HT-29 (cell line): ENCODE measurements at places on chromosomes 16 and 17.
A peak's percentile ranks its signal among the peaks of the same experiment; 100 is the strongest.

DNA sequence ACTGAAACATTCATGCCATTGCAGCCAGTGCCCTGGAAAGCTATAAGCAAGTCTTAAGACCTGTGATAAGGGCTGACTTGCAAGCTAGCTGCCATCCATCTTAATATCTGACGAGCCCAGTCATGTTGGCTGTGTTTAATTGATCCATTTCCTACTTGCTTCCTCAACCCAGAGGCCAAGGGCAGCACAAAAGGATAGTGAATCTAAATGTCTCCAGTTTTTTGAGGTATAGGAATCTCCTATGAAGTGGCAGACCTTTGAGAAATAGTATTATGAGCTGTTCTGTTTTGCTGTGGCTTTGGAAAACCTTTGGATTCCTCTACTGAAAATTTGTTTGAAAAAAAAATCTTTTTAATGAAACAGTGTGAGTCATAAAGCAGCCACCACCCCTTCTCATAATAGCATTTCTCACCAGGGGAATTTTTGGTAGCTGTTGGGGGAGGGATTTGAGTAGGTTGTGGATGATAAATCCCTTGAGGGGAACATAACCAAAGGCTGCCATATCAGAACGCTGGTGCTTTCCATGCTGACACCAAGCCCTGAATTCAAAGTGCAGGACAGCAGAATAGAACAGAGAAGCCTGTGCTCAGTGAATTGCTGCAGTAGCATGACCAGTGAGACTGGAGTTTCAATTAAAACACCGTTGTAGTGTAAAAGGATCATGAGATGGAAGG is 12.9 kb downstream of the ZNRF1 start:
- DNase-seq = no peak

- DNase-seq = peak; percentile 79
Measured at GRCh38 chr17:76408037-76408849, 23.8 kb downstream of the SPHK1 start.

- no peak for DNase-seq
Measured at GRCh38 chr17:8683355-8683754, 52.8 kb upstream of the MYH10 start.

DNA sequence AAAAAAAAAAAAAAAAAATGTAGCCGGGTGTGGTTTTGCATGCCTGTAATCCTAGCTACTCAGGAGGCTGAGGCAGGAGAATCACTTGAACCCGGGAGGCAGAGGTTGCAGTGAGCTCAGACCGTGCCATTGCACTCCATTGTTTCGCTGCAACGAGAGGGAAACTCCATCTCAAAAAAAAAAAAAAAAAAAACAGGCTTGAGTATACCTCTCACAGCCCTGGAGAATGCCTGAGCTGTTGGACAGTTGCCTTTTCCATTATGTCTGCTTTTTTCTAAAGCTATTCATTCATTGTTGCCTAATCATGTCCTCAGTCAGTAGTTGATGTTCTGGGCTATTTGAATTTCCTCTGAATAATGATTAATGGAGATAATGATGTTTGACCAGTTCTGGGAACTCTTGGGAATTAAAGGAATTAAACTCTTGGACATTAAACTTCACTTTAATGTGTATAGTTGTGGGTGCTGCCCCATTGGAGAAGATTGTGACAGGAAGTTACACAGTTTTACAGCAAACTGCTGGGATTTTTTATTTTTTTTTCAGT is 11.8 kb downstream of the HMOX2 start:
- DNase-seq = no peak

DNA sequence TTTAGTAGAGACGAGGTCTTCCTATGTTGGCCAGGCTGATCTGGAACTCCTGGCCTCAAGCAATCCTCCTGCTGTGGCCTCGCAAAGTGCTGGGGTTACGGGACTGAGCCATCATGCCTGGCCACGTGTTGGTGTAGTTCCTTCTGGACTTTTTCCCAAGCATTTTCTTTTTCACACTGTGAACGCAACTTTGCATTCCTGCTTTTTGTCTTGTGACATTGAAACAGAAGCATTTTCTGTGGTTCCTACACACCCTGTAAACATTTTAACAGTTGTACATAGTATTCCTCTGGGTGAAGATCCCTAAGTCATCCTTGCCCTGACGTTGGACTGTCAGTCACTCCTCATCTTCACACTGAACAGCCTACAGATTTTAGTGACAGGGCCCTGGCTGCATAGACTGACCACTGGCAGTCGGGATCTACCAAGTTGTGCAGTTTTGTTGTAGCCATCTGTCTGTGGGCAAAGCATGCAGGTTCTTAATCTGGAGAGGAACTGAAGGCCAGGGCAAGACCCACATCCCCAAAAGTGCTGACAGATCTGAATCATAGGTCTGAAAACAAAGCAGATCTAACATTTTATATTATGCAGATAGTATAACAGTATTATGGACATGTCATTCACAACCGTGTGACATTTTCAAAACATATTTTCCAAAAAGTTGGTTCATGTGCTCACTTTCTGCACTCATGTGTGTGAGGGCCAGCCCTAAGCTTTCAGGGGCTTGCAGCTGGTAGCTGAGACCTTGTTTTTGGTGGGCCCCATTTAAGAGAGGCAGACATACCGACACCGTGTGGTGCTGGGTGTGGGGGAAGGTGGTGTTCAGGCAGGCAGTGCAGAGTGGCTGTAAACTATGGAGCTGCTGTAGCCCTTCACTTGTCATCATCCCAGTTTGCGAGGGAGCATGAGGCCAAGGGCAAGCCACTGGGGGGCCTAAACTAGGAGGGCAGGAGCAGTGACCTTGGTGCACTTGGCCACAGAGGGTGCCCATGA is 59.9 kb downstream of the EPN2 start:
- no peak for DNase-seq

- no peak for DNase-seq
Measured at GRCh38 chr17:68596411-68596945, 4.7 kb downstream of the FAM20A start.

GRCh38 chr17:34667656-34668055 is 88.3 kb downstream of the TMEM132E start:
- DNase-seq = no peak

- no peak for DNase-seq
Measured at GRCh38 chr17:78376161-78376560, 2.3 kb upstream of the PGS1 start.

DNA sequence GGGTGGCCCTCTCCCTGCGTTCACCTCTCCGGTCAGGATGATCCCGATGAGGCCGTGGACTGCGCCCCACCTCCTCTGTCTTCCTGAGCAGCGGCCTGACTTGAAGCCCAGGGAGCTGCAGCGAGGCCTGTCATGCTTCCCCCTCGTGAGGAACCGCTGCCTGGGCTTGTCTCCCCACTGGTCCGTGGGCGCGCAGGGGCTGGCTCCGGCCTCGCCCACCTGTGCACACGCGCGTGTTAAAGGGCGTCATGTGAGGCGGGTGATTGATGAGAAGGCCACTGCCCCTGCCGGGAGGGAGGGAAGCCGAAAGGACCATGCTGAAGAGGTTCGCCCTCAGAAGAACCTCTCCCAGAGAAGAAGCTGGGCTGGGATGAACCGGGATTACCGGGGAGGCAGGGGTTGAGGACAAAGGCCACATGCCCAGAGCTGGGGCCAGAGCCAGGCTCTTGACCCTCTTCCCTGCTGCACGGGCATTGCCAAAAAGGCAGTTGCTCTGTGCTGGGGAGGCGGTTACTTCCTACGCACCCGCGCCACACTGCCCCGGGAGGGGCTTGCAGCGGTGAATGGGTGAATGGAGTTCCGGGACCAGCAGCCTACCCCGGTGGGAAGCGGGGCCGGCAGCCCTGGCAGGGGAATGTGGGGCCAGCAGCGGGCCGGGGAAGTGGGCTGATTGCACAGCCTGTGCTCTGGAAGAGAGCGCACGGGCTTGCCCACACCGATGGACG is 85.9 kb upstream of the GSE1 start:
- no peak for DNase-seq

- no peak for DNase-seq
Measured at GRCh38 chr16:83453977-83454376, 353.8 kb upstream of the HSBP1 start.

DNA sequence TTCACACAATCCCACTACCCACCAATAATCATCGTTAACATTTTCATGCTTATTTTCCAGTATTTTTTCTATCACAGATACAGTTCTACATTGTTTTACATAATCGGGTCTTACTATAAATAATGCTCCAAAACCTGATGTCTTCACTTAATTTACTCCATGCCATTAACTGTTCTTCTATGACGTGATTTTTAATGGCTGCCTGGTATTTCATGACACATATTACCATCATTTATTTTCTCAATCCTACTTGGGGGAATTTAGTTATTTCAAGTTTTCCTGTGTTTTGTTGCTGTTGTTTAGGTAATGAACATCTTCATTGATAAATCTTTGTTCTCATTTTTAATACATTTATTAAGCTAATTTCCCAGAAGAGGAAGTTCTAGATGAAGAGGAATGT is 14.7 kb downstream of the LPO start:
- no peak for DNase-seq

DNA sequence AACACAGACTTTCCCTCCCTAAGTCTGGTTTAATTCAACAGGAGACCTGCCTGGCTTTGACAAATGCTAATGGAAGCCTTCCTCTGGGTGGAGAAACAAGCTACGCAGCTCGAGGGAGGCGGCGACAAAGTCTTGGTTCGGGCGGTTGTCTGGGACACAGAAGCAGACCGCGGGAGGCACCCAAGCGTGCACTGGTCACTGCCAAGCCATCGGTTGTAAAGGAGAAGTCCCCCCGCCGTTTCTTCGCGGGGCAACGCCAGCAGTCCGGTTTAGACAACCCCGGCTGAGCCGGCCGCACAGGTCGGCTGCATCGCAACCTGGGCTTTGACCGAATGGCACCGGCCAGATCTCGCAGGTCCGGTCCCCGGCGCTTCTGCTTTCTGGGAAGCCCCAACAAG is 586 bp downstream of the GLYR1 start:
- DNase-seq = peak; percentile 77

GRCh38 chr16:56057151-56057550 is 134.1 kb upstream of the GNAO1 start:
- no peak for DNase-seq

GRCh38 chr17:76542566-76542971 is 2.7 kb downstream of the PRCD start:
- no peak for DNase-seq

DNA sequence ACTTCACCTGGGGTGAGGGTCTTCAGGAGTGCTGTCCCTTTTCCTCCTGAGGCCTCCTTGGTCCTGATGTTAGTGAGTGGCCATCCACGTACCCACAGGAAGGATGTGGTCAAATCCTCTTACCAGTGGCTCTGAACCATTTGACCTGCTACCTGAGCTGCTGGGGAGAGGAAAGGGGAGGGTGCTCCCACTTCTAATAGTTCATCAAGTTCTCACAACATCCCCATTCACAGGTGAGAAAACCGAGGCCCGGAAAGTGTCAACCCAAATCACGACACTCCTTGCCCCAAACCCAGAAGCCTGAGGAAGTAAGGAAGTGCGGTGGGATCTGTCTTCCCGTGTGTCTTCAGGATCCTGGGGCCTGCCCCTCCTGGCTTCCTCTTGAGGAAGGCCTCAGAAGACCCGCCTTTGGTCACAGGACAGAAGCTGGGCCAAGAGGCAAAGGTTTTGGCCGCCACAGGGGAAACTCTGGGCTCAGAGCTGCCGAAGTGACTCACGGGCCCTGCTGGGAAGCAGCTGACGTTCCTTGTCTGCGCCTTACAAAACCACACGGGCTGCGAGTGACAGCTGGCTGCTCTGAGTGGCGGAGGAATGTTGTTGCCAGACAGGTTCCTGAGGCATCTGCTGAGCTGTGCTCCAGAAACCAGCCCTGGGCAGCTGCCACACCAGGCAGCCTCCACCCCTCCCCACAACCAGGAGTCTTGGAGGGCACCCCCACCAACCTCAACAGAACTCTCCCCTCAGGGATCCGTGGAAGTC is 13.9 kb upstream of the KIFC3 start:
- peak; percentile 92 for DNase-seq

GRCh38 chr16:82638095-82638798 is 11.5 kb downstream of the CDH13 start:
- DNase-seq = no peak
